ENCODE measurements at places on chromosomes 3 and 15.
A peak's percentile ranks its signal among the peaks of the same experiment; 100 is the strongest.

DNA sequence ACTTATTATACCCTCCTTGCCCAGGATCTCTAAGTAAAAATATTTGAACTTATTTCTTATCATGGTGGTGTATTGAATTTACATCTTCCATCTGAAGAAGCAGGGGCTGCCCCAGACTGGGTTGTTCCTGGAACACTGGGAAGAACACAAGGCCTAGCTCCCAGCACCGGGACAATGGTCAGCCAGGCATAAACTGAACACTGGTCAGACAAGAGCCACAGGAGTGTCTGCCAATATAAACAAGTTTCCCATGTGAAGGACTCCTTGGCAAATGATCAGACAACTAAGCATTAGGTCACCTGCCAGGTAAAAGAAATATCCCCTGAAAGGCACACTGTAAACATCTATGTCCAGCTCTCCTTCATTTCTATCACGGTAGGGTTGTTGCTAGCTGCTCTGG lies 172.4 kb downstream of the ATP8B4 start:
- DNase-seq, result no peak

DNA sequence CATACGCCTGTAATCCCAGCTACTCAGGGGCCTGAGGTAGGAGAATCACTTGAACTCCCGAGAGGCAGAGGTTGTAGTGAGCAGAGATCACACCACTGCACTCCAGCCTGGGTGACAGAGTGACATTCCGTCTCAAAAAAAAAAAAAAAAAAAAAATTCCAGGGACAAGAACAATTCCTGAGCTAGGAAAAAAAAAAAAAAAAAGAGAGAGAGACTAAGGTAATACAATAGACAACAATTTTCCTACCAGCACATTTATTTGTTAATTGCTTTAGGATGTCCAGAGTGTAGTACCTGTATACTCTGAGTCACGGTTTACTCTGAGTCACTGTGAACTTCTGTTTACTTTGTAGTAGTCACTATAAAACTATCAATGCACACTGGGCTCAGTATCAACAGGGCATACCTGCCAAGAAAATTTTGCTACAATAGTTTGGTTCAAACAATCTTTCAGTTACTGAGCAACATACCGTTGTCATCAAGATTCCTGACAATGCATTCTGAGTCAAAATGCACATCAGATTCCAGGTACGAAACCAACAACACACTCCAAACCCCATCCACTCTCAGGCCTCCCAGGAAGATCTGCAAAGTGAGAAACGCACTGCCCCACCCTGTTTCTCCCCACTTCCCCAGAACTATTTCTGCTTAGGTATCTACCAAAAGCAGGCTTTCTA lies 28.3 kb downstream of the IGF2BP2 start:
- no peak for DNase-seq

GRCh38 chr3:108296239-108296638 lies at the start of gene HHLA2:
Gene HHLA2 (plus strand): TSS chr3:108296548. CDS start chr3:108351814, 55,266 bp downstream.
- no peak for DNase-seq

GRCh38 chr3:174387736-174388135 lies 471.4 kb upstream of the NAALADL2 start:
- DNase-seq, result no peak

DNA sequence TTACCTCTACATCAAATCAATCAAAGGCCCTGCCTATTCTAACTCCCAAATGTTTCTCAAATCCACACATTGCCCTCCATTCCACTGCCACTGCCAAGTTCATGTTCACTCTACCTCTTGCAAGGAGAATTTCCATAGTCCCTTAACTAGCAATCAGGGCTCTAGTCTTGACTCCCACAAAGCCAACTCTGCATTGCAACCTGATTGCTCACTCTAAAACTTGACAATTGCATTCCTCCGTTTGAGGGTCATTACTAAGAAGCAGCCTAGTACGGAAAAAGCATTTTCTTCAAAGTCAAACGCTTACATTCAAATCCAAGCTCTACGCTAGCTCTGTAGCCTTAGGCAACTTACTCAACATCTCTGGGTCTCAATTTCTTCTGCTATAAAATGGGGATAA lies 1.2 kb downstream of the CPA3 start:
- no peak for DNase-seq

- DNase-seq, result no peak
These were observed 4.6 kb downstream of the DENND6A start for GRCh38 chr3:57688291-57688690.

- DNase-seq, result no peak
These were observed 12.2 kb downstream of the ERC2 start for GRCh38 chr3:56456117-56456516.

DNA sequence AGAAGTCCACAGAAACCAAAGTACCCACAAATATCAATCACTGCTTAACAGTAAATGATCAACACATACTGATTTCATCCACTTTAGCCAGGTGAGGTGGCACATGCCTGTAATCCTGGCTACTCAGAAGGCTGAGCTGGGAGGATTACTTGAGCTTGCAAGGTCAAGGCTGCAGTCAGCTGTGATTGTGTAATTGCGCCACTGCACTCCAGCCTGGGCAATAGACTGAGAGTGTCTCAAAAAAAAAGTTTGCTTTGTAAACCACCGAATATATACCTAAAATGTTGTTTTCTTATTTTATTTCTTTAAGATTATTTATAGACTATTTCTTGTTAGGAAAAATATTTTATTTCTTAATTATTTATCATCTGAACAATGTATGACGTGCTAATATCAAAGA lies 8.7 kb upstream of the ATP13A4 start:
- DNase-seq, result no peak

DNA sequence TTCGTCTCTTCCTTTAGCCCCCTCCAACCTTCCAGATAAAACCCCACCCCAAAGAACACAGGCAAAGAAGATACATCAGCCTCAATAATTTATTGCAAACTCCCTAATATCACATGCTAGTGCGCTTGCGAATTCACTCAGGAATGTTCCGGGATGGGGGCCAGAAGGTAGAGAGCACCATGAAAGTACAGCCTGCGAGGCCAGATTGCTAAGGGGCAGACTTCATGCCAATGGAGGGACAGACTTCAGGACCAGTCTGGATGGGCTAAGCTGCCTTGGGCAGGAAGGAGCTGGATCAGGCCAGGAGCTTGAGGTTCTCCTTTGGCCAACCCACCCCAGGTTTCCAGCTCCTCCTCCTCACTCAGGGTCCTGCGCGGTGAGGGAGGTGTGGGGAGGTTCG lies 13.4 kb downstream of the CIDEC start:
- no peak for DNase-seq

GRCh38 chr15:62938825-62939224 lies 103.7 kb upstream of the TPM1 start:
- DNase-seq, result no peak

DNA sequence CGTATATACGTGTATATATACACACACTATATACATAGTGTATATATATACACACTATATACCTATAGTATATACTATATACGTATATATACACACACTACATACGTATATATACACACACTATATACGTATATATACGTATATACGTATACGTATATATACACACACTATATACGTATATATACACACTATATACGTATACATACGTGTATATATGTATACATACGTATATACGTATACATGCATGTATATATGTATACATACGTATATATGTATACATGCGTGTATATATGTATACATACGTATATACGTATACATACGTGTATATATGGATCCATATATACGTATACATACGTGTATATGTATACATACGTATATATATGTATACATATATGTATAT lies 9.4 kb downstream of the HACL1 start:
- no peak for DNase-seq

- no peak for DNase-seq
These were observed 353.7 kb downstream of the CNTN6 start for GRCh38 chr3:1446531-1446930.

DNA sequence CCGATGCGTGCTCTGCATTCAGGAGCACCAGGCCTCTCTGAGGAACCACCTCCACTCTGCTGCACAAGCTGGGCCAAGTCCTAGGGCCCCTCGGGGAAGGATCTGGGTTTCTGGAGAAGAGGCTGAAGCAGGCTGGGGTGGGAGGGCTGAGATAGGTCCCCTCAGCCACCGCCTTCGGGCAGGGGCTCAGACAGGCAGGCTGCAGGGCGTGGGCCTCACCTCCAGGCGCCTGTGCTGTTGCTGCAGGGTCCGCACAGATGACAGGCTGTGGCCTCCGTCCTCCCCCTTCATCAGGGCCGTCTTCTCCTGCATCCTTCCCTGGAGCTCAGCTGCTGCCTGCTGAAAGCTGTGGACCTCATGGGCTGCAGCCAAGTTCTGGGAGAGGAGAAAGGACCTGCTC lies 15.2 kb downstream of the PLA2G4B start:
- DNase-seq, result no peak

DNA sequence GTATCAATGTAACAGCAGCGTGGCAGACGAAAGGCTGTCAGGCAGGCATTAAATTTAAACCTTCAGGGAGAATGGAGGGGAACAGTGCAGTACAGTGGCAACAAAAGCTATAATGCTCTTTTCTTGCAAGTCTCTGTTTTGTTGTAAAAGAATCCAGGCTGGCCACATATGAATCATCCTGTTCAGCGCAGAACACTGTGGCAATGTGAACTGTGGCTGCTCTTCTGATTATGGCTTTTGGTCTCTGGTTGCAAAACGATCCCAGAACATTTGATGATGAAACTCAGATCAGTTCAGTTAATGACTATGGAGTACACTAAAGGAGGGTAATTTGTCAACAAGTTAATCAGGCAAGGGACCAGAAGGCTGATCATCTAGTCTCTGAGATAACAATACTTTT lies 219.7 kb upstream of the SGO1 start:
- no peak for DNase-seq

DNA sequence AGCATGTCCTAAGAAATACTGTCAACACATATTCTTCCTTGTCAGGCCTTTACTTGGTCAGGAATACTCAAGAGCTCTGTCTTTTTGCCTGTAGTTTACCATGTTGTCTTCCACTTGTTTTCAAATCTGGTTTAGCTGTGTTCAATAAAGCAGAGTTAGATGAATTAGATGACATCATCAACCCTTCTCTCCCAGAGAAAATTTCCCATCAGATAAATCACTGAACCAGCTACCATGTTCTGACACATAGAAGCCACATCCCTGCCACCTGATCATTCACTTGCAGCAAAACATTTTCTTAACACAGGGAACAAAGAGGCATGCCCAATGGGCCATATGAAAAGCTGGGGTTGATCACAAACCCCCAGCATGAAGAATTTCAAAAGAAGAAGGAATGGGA lies 42.1 kb downstream of the TERC start:
- DNase-seq, result no peak

DNA sequence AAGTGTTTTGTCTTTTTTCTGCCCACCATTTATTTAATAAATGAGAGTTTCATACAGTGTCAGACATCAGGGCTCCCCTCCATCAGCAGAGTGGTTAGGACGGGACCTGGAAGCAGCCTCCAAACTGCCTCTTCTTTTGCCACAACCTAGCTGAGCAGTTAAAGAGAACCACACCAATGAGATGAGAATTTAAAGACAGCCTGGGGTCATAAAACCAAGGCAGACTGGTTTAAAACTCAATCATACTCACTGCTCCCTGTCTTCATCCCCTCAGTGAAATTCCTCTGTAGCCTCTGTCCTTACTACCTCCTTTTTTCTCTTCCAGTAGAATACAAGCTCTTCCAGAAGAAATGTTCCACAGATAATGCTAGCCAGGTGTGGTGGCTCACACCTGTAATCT lies 78.7 kb downstream of the WWTR1 start:
- DNase-seq, result no peak

- DNase-seq, result peak; percentile 42
These were observed 602 bp upstream of the BAHD1 start for GRCh38 chr15:40439960-40440742.

- peak; percentile 34 for DNase-seq
These were observed 18.1 kb downstream of the MB21D2 start for GRCh38 chr3:192899540-192899982.

- DNase-seq, result no peak
These were observed 29.0 kb upstream of the FGD5 start for GRCh38 chr3:14789640-14790285.

GRCh38 chr3:48528754-48529153 lies 24.8 kb upstream of the SHISA5 start:
- peak; percentile 74 for DNase-seq

- DNase-seq, result no peak
These were observed 51.0 kb upstream of the KLF13 start for GRCh38 chr15:31275331-31276262.

DNA sequence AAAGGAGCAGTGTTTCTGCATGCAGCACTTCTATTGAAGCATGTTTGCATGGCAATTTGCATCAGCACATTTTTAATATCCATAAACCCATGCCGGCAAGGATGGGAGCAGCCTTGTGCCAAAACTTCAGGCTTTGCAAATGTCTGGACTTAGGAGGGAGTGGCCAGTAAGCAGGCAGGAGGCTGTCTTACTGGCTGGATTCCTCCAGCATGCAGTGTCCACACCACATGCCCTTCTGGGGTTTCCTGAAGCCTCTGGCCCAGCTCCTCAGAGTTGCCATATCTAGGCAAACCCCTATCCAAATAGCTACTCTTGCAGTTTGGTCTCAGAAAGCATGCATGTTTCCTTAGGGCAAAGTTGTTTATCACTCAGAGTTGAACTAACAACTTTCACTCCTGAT lies 139.1 kb upstream of the MRPS22 start:
- DNase-seq, result no peak

Measured in suppressor macrophage treated with lipopolysaccharide for 4 hours (primary cell).